Liver (tissue), 10 donors: ENCODE measurements at places on chromosomes 4 and X.

DNA sequence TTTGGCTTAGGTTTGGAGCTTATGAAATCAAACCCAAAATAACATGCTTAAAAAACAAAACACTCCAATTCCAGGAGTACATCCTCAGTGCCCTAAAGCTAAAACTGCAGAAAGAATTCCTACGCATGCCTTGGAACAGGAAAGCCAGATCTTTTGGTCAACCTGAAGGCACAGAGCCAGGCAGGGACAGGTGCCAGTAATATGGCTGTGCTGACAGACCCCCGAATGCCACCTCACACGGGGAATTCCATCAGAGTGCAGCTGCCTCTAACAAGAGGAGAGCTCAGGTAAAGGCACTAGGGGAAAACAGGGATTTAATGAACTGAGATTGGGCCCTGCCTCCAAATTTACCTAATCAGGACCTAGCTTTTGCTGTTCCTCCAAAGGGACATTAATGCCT is 77.1 kb downstream of the SHISA3 start:
- H3K4me3 ChIP-seq, result no peak overlapping the region
- DNase-seq, result no peak
- H3K36me3 ChIP-seq, result no peaks in the 10 kb centered on the region
- H3K27me3 ChIP-seq, result no peaks in the 10 kb centered on the region
- H3K27ac ChIP-seq, result no peak overlapping the region

DNA sequence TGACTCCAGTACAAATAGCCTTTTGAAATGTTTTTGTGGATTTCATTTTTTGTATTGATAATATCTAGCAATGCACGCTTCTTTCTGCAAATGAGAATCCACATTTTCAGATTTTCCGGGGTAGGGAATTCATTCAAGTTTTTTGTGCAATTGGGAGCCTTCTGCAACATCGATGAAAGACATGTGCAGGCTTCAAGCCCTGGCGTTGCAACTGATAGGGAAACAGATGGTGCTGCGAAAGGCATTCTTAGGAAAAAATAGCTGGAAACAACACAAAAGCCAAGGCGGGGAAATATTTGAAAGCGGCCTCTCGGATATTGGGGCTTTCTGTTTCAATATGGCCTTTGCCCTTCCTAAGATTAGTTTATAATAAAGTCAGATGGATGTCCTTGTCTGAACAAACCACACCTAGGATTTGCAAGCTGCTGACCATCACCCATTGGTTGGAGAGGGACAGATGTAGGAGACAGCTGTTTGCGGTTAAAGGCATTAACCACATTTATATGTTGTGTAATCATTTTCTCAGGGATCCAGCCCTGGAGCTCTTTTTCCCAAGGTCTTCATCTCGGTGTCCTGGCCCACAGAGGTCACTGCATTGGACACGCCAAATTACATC is 136.5 kb downstream of the PRKX start:
- no peak overlapping the region for H3K27ac ChIP-seq
- no peak for DNase-seq
- H3K4me3 ChIP-seq, result no peak overlapping the region
- H3K27me3 ChIP-seq, result no peaks in the 10 kb centered on the region

DNA sequence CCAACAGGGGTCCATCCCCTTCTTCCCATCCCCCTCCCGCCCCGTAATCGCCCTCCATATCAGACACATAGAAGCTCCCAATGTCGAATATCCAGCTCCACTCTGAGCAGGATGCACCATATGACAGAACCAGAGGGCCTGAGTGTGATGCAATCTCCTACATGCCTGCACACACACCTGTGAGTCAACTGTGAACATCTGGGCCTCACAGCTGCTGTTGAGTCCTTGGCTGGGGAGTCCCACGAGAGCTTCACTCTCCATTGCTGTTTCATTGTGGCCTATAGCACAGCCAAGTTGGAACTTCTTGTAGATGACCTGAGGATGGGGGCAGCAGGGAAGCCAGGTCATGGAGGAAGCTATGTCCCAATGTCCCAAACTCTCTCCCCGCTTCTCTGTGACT is 8.2 kb downstream of the SLC38A5 start:
- no peak overlapping the region for H3K27ac ChIP-seq
- H3K27me3 ChIP-seq, result no peaks in the 10 kb centered on the region
- no peaks in the 10 kb centered on the region for H3K36me3 ChIP-seq
- H3K4me3 ChIP-seq, result no peak overlapping the region
- no peaks in the 10 kb centered on the region for H3K4me1 ChIP-seq

GRCh38 chr4:114636192-114636935 is 37.8 kb downstream of the UGT8 start:
- DNase-seq, result no peak
- H3K27me3 ChIP-seq, result no peaks in the 10 kb centered on the region
- H3K36me3 ChIP-seq, result no peaks in the 10 kb centered on the region
- H3K4me3 ChIP-seq, result no peak overlapping the region
- no peaks in the 10 kb centered on the region for H3K4me1 ChIP-seq

GRCh38 chrX:134174859-134175258 is 62.1 kb upstream of the CCDC160 start:
- peaks cover 8% of the 10 kb centered on the region for H3K4me1 ChIP-seq
- H3K27ac ChIP-seq, result no peak overlapping the region
- H3K27me3 ChIP-seq, result no peaks in the 10 kb centered on the region
- no peak for DNase-seq

DNA sequence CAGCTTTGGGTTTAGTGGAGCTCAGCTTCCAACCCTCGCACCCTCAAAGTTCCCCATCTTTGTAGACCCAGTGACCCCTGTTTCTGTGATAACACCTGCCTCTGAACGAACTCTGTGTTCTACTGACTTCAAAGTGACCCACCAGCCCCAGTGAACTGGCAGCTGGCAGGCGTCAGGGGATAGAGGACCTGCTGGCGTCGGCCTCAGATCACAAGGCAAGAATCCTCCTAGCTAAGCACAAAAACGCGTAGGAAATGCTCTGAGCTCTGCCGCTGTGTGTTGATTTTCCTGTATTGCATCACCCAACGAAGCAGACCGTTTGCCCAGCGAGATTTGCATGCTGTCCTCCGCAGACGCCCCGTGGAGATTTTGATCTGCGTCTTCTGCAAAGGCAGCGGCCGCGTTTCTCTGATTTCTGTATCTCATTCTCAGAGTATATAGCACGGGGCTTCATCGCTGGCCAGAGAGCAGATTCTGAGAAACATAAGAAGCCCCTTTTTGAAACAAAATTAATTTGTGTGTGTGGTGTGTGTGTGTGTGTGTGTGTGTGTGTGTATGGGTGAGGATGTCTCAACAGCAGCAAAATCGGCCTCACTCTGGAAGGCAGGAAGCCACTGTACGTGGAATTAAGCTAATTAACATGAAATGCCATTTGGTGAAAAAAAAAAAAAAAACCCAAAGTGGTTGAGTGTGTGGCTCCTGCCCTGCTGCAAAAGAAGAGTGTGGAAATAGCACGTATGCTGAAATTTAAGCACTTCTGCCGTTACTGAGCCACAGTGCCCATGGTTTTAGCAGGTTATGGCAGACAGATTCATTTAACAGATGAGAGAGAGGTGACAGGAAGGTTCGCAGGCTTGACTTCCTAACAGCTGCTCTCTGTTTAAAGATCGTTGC is 29.2 kb upstream of the ASMTL start:
- no peaks in the 10 kb centered on the region for H3K36me3 ChIP-seq
- H3K4me1 ChIP-seq, result no peaks in the 10 kb centered on the region
- peak; percentile 59 for DNase-seq
- H3K4me3 ChIP-seq, result no peak overlapping the region

DNA sequence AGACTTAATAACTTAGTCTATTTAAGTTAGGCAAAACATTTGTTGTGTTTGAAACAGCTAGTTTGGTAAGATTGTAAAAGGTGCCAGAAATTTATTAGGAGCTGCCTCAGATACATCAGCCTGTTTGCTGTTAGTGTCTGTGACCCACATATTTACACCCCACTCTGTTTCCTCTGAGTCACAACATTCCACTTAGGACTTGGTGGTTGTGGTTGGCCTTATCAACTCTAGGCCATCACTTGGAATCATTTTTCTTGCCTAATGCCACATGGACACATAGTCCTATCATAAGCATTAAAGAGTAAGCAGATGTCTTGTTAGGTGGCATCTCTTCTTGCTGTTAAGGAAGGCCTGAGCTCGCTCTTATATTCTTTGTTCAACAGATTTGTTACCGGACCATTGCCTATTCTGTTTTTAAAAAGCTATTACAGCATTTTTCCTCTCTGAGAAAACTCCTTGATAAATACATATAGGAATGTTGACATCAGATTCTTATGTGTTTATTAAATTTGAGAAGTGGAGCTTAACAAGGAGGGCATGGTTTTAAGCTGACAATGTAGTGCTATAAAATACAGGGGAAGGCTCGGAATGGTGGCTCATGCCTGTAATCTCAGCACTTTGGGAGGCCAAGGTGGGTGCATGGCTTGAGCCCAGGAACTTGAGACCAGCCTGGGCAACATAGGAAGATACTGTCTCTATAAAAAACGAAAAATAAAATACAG is 51.2 kb upstream of the PGRMC2 start:
- no peaks in the 10 kb centered on the region for H3K4me1 ChIP-seq
- no peak overlapping the region for H3K4me3 ChIP-seq
- H3K27me3 ChIP-seq, result no peaks in the 10 kb centered on the region
- no peak overlapping the region for H3K27ac ChIP-seq
- H3K36me3 ChIP-seq, result no peaks in the 10 kb centered on the region
- DNase-seq, result no peak

DNA sequence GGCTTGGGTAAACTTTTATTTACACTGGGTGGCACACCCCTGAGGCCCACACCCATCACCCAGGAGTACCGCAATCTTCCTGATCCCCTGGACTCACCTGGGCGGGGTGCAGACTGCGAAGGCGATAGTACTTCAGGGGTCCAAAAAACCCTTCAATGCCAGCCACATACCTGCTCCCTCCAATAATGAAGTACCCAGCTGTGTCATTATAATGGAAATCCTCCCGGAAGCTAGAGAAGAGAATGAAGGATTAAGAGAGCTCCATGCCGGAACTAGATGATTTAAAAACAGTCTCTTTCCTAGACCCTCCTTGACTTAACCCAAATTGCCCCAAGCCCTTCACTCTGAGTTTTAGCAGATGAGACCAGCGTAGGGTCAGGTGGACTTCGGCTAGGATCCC is 40.9 kb downstream of the SEL1L3 start:
- DNase-seq, result no peak
- no peaks in the 10 kb centered on the region for H3K4me1 ChIP-seq
- no peaks in the 10 kb centered on the region for H3K27me3 ChIP-seq
- H3K27ac ChIP-seq, result no peak overlapping the region
- H3K36me3 ChIP-seq, result no peaks in the 10 kb centered on the region

- no peaks in the 10 kb centered on the region for H3K36me3 ChIP-seq
- no peak for DNase-seq
- H3K4me3 ChIP-seq, result no peak overlapping the region
- H3K4me1 ChIP-seq, result peaks cover 10% of the 10 kb centered on the region
- H3K27me3 ChIP-seq, result no peaks in the 10 kb centered on the region
- H3K27ac ChIP-seq, result no peak overlapping the region
These were observed 48.6 kb downstream of the PDGFRA start for GRCh38 chr4:54277691-54278090.
